ENCODE measurements at places on chromosomes 6 and 20.

- no peak for DNase-seq
These were observed 242.7 kb downstream of the MYLK4 start for GRCh38 chr6:2508071-2508470.

DNA sequence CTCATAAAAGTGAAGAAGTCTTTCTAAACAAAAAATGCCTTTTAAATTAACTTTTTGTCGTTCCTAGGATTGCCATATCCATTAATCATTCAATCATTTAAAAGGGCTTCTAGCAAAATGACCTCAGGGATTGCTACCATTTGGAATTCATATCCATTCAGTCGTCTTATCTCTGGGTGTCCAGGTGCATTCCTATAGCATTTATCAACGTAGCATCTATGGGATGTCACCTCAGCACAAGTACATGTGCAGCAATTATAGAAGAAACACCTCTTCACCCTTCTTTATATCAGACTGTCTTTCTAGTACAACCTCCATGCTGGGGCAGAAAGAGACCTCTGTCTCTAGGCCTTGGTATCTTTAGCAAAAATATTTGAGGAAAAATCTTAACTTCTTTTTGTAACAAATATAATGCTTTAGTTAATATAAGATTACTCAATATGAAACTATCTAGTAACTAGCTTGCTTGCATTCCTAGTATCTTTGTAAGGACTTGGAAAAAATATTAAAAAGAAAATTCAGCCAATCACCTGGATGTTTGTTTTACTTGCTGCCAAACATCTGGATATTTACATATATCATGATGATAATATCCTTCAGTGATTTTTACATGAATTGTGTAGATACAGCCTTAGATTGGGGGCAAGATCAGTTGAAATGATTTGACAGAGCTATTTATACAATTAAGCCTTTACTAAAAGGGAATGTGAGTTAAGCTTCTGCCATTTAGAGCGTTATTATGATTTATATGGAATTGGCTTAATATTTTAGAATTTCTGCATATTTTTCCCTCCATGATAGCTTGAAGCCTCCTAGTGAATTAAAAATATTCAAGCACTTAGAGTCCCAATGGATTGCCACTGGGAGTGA is 356.8 kb downstream of the HDGFL1 start:
- no peak for DNase-seq

GRCh38 chr20:7702141-7702540 is 238.1 kb downstream of the HAO1 start:
- peak; percentile 74 for DNase-seq

GRCh38 chr6:157427969-157428368 is 47.0 kb downstream of the ZDHHC14 start:
- DNase-seq: no peak

Data from DMS53 (cell line).